ENCODE measurements at places on chromosomes 2 and 18. TPM values are rescaled to one million over a fixed set of nuclear protein-coding genes. Genes with fewer than 3 reads are reported as not detected.

Gene TMEM247
- not detected for total RNA-seq

Gene LRP1B
- 2.4 TPM for total RNA-seq

GRCh38 chr2:46700435-46700834, 215.2 kb downstream of the MCFD2 start:
- no peak for DNase-seq

GRCh38 chr18:60372596-60372995, at the start of gene MC4R:
Gene MC4R (minus strand): TSS chr18:60372775. CDS start chr18:60372349, 426 bp downstream.
- peak; percentile 71 for DNase-seq

Gene IL36B
- not detected for total RNA-seq

- DNase-seq, result no peak
Observed at GRCh38 chr18:21662581-21662980, 42.0 kb downstream of the ABHD3 start.

GRCh38 chr2:121911036-121911435, 155.6 kb downstream of the TSN start:
- no peak for DNase-seq

Data from endodermal cell (in vitro differentiated cells).